NT2/D1 (cell line): ENCODE measurements at places on chromosomes 4 and X.

GRCh38 chr4:5399124-5399523, 309.2 kb downstream of the EVC2 start:
- DNase-seq: no peak

GRCh38 chrX:8672176-8672575, 59.8 kb downstream of the ANOS1 start:
- no peak for DNase-seq

- no peak for DNase-seq
Observed at GRCh38 chr4:122882857-122883735, 39.3 kb downstream of the NUDT6 start.

GRCh38 chrX:129845616-129846190, 2.0 kb upstream of the ZDHHC9 start:
- DNase-seq: no peak

DNA sequence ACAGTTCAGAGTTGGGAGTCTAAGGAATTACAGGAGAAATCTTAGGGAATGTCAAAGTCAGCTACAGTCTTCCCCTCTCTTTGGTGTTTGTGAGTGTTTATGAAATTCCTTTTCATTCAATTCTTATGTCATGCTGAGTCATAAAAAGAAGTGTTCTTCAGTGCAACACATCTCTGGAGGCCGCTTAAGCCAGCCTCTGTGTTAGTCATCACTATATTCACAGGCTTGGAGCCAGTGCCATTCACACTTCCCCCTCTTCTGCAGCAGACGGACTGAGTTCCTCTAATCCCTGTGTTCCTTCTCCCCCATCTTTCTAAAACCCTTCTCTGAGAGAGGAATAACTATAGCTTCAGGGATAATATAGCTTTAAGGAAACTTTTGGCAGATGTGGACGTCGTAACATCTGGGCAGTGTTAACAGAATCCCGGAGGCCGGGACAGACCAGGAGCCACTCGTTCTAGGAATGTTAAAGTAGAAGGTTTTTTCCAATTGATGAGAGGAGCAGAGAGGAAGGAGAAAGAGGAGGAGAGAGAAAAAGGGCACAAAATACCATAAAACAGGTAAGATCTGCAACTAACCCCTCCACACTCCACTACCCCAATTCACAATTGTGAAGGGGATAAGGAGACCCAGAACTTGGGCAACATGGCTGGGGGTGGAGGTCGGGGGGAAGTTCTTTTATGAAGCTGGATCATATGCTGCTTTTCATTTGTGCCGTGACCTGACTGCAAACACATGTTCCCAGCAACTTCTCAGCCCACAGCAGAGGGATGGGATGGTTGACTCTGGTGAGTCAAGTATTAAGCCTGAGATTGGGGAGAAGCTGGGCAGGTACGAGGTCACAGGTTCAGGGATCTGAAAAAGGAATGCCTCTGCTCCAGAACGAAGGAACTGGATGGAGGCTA, at the start of gene SRPX2:
Gene SRPX2, plus strand, starts transcription at position 244 of the 905 bp plus-strand sequence. CDS start 2,124 bp downstream, outside the sequence.
- no peak for DNase-seq

- no peak for DNase-seq
Observed at GRCh38 chr4:177356206-177356605, 46.5 kb downstream of the NEIL3 start.

DNA sequence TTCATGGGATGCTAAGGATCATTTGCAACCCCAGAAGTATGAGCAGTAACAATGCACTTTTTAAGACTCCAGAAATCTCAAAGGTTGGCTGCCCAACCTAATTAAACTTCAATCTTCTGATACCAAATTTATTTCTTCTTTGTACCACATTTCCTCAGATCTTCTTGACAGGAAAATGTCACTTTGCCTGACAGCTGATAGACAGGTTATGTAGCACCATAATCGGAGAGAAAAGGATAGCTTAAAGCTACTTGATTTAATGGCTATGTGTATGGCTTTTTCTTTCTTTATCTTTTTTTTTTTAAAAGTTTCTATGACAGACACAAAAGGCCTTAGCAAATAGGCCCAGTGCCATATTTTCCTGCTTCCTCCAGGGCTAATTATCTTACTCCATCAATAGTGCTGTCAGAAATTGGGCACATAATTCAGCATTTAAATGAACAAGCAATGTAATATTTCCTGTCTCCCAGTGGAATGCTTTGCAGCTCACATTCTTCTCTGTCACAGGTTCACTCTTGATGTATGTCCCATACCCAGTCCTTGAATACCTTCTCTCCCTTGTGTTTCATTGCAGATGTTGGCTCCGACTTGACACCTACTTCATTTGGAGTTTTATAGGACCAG, 795.7 kb downstream of the ADGRL3 start:
- no peak for DNase-seq

GRCh38 chr4:41644288-41644914, 104.1 kb downstream of the PHOX2B start:
- peak; percentile 55 for DNase-seq

GRCh38 chrX:138845786-138846185, 134.3 kb upstream of the FGF13 start:
- DNase-seq: no peak

- DNase-seq: no peak
Observed at GRCh38 chr4:42344749-42345148, 52.5 kb upstream of the SHISA3 start.

DNA sequence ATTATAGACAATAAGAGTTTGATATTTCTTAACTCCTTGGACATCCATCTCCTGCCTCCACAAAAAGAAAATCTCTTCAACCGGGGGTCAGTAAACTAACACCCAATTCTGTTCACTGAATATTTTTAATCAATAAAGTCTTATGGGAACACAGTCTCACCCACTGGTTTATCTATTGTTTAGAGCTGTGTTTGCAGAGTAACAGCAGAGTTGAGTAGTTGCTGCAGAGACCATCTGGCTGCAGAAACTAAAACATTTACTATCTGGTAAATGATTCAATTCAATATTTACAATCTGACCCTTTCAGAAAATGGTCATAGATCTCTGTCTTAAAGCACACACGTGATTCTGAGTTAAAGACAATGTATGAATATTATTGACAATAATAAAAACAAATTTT, 94.0 kb downstream of the TMA16 start:
- DNase-seq: no peak

DNA sequence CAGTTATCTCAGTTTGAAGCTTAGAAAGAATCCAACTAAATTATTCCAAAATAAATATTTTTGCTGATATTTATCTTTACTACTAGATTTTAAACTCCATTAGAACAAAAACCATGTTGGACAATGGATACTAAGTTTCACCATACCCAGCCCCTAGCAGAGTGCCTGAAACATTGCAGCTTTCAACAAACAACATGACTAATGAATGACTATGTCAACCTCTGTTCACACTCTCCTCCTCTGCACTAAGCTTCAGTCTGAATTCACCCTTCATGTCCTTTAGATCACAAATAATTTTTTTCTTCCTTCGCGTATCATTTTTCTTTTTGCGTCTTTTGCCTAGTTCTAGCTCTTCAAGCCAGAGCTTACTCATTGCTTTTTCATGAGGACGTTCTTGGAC, 315.2 kb downstream of the PCDH10 start:
- no peak for DNase-seq

- DNase-seq: no peak
Observed at GRCh38 chr4:141038428-141038827, 94.8 kb downstream of the RNF150 start.

- no peak for DNase-seq
Observed at GRCh38 chr4:39435659-39436563, 22.8 kb downstream of the RPL9 start.

DNA sequence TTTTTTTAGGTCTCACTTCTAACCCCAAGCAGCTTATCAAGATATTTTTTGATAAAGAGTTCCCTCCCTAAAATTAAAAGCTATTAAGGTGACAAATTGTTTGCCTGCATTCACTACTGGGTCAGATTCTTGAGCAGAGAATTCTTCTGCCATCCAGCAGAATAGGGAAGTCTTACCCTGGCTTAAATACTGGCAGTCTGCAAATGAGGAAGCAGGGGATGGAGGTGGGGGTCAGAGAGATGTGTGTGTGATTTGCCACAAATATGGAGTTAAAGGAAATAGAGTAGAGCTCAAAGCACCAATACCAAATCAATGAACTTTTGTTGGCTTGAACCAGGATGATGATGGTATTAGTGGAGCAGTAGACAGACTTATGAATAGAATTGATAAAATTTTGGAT, 122.2 kb downstream of the ANXA5 start:
- no peak for DNase-seq

DNA sequence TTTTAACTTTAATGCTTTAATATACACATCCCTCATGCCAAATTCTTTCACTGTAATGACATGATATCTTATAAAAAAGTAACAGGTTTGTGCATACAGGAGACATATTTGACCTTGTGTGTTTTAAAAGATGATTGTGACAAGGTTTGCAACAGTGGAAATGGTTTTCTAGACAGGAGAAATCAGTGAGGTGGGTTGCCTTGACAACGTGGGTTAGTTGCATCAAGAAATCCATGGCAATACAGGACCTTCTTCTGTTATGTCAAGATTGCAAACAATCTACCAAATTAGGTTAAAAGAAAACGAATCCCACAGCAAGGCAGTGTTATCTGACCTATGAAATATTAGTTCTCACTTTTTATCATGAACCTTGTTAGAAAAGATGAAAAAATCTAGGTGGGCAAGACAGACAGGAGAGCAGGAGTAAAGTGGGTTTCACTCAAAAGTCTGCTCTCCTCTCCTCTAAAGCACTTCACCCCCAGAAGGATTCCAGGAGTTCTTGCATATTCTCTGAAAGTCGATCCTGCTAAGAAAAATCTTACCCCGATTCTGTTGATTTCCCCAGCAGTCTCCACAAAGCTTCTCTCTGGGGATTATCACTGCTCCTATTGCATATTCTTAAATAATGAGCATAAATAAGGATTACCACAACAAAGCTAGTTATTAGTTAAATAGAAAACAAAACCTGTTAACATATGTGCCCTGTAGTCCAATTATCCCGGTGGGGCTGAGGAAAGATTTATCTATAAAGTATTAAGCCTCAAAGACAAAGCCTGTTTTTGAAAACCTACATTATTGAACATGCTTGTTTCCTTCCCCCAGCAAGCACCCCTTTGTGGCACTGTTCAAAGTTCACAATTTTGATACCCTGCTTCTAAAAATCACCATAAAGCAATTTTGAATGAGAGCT, 71.0 kb downstream of the TMA16 start:
- DNase-seq: peak; percentile 16

DNA sequence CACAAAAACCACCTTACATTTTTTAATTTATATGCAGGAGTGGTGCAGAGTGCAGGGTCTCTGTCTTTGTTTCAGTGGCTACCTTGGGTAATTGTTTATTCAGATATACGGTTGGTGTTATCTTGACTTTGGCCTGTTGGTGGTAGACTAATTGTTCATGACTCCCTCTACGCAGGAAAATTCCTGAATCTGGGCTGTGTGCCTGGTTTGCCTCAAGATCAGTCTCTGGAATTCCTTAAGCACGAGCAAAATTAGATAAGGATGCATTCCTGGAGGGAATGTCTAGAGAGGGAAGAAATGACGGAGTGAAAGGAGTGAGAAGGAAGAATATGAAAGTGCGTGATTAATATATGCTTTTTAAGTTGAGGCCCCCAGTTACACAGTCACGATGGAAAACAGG, 576.9 kb upstream of the PCDH10 start:
- no peak for DNase-seq

- DNase-seq: no peak
Observed at GRCh38 chr4:101205916-101206315, 141.4 kb downstream of the PPP3CA start.

DNA sequence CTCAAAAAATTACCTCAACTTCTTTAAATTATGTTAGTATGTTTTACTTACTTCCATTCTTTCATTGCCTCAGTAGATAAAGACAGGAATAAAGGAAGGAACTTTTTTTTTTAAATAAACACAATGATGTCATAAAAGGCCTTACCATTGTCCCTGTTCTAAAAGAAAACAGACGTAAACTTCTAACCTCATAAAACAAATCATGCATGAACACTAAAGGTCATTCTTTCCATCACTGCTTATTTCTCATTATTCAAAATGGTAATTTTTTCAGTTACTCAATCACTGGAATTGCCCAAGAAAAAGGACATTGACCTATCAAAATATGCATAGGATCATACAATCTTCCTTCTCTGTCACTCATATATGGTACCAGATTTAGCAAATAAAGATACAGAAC, 32.2 kb upstream of the ARMCX2 start:
- DNase-seq: no peak

DNA sequence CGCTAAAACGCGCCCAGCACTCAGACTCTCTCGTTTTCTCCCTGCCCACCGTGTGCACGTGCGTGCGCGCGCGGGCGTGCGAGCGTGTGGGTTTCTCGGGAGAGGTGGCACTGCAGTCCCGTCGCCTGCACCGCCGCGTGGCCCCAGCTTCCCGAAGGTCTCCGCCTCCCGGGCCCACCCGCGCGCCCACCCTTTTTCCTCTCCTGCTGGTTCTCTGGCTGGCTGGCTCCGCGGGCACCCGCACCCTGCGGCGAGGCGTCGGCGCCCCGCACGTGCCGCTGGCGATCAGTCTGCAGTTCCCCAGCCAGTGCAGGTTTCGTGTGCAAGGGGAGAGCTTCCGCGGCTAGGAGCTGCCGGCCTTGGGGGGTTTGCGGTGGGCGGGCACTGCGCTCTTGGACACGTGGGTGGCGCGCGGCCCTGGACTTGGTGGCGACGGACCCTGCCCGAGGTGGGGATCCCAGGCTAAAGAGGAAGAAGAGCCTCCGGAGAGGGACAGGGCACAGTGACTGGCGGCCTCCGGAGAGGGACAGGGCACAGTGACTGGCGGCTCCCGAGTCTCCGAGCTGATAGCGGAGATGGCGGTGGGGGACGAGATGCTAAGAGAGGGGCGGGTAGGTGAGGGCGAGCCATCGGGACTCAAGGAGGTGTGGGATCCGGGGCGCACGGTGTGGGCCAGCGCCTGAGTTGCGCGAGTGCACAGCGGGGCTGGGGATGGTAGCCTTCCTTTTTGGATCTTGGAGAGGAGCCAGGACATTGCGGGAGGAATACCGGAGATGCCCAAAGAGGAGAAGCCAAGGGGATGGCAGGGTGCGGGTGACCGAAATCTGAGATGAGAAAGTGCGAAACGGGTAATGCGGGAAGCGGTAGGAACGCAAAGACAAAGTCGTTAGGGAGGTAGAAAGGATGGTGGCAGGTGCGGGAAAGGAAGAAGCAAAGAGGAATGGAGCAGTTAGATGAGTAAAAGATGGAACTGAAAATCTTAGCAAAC, at the start of gene FAM184B:
Gene FAM184B, minus strand, starts transcription at position 322 of the 988 bp plus-strand sequence. CDS start 322 bp downstream, outside the sequence.
- no peak for DNase-seq

- no peak for DNase-seq
Observed at GRCh38 chr4:113633467-113633866, 128.1 kb downstream of the CAMK2D start.
